LHCN-M2 (cell line): ENCODE measurements at places on chromosomes 11 and 22. TPM values are rescaled to one million over a fixed set of nuclear protein-coding genes. Genes with fewer than 3 reads are reported as not detected.
A peak's percentile ranks its signal among the peaks of the same experiment; 100 is the strongest.

DNA sequence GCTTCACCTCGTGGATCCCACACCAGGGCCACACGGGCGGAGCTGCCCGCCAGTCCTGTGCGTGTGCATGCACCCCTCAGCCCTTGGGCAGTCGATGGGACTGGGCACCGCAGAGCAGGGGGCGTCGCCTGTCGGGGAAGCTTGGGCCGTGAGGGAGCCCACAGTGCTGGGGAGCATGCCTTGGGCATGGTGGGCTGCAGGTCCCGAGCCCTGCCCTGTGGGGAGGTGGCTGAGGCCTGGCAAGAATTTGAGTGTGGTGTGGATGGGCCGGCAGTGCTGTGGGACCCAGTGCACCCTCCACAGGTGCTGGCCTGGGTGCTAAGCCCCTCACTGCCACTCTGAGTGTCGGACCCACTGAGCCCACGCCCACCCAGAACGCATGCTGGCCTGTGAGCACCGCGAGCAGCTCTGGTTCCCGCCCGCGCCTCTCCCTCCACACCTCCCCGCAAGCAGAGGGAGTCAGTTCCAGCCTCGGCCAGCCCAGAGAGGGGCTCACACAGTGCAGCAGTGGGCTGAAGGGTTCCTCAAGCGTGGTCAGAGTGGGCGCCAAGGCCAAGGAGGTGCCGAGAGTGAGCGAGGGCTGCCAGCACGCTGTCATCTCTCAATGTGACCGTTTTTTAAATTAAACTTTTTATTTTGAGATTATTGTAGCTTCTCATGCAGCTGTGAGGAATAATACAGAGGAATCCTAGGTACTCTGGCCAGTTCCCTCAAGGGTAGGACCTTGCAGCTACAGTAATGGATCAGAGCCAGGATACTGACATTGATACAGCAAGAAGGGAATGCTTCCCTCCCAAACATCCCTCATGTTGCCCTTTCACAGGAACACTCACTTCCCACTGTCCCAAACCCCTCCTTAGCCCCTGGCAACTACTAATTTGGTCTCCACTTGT, 127.7 kb downstream of the CRYBB2 start:
- no peak for DNase-seq

- no peak for DNase-seq
Measured at GRCh38 chr22:31286360-31287255, 5.7 kb downstream of the PIK3IP1 start.

CHADL gene
- total RNA-seq = 0.19 and 2.4 TPM in 2 replicates

DNA sequence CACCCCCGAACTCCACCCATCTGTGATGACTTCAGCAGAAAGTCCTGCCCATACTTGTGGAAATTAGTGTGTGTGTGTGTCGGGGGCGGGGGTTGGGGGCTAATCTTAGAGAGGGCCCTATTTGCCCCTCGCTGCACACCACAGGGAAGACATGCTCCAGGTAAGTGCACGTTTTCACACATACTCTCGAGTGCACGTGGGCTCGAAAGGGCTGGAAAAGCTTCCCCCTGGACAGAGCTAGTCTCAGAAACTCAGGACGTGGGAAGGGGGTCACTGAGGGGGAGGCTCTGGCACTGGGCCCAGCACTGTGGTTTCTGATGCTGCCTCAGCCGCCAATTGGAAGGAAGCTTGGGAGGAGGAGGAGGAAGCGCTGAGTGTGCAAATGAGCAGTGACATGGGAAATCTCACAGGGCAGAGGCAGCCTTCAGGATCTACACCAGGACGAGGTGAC, 40.7 kb upstream of the CD82 start:
- no peak for DNase-seq

DNA sequence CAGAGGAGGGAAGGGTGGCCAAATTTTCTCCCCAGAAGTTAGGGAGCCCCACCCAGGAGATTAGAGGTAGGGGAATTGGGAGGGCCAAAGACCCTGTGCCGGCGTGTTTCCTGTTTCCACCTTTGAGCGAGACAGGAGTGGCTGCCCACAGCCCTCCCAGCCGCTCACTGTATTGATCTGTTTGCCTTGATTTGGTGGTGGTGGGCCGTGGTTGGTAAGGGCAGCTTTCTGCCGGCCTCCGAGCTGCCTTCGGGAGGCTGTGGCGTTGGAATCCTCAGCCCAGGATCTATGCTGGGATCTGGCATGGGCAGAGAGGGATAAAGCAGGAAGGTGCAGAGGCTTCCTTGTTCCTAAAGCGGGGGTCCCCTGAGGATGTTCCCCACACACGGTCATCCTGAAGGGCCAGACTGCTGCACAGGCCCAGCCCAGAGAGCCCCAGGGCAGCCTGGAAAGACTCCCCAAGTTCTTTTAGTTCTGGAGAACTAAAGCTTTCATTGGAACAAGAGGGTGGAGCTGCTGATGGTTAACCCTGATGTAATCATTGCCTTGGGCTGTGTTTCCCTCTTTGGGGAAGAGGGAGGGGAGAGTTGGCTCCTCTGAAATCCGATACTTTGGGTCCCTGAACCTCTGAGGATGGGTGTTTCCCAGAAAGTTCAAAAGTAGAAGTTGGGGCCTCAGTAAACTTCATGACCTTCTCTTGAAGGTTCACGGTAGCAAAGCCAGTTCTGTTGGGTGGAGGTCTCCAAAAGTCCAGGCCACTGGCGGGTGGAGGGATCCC, 7.2 kb downstream of the FAM83F start:
- DNase-seq = no peak

OR52A1 gene
- total RNA-seq = not detected in 2 replicates

- peak; percentile 69 for DNase-seq
Measured at GRCh38 chr11:93686812-93687211, 25.3 kb downstream of the CEP295 start.

DNA sequence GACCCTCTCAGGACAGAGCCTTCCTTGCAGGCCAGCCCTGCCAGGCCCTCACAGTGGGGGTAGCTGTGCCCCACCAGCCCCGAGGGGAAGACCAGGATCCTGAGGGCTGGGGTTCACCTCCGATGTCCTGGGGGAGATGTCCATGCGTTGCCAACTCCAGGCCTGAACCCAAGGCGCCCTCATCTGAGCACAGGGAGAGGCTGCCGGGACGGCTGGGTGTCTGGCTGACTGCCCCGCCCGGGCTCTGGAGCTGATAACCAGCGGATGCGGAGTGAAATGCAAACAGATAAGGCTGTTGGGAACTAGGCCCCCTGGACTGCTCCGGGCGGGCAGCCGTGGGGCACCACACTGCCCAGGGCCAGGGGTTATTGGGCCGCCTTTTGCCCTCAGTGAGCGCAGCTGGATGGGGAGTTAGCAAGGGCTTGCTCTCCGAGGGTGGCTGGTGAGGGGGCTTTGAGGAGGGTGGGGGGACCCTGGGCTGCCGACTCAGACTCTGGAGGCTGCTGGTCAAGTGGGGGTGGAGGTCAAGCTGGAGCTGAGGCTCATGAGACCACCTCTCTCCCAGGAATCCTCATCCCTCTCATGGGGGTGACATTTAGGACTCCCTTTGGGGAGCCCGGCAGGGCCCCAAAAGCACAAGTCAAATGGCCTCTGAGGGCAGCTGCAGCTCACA, 5.6 kb upstream of the MUC6 start:
- DNase-seq = no peak

- no peak for DNase-seq
Measured at GRCh38 chr22:37177221-37177620, 10.8 kb downstream of the C1QTNF6 start.

DNA sequence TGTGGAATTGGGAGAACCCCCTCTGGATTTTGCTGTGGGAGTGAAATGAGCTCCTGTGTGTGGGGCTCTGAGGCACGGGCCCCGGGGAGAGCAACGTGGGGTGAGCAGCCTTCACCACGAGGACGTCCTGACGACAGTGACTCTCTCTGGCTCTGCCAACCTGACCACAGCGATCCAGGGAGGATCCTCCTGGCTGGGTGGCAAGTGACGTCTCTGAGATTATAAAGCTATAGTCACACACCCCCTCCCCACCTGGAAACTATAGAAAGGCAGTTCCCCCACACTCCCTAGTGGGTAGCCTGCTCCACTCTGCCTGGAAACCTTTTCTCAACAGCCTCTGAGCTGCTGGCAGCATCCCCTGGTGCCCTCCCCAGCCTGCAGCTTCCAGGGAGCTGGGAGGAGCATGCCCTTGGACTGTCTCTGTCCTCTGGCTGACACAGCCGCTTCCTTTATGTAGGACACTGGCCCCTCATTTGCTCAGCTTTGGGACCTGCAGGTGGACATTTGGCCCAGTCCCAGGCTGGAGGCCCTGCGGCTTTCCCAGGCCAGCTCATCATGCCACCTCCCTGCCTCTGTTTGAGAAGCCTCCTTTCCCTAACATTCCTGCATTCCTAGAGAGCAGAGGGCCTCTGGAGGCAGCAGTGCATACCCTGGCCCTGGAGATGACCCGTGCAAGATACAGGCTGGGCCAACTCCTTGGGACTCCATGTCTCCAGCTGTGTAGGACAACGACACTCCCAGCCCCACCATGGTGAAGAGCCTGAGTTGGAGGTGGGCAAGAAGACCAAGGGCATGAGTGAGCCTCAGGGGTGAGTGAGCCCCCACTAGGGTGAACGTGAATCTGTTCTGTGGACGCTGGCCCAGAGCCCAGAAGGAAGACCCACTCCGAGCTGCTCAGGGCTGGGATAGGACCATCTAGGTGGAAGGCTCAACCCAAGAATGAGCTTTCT, 314.0 kb downstream of the NTM start:
- DNase-seq = no peak

GANAB gene
- total RNA-seq = 267 and 299 TPM in 2 replicates

DNA sequence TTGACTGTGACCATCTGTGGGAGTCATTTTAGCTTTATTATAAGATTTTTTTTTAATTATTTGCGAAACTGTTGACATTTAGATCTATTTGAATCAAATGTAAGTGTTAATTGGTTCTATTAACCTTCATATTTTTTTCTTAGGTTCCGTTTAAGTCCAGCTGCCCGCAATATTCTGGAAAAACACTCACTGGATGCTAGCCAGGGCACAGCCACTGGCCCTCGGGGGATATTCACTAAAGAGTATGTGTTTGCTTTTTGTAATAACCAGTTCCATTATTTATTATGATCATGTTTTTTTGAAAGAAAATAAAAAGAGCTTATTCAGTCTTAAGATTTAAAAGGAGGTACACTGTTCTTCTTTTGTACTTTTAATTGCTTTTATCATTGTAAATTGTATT, 43.9 kb downstream of the PDHX start:
- no peak for DNase-seq

- peak; percentile 50 for DNase-seq
Measured at GRCh38 chr11:43930868-43931716, 11.3 kb upstream of the C11orf96 start.

DNA sequence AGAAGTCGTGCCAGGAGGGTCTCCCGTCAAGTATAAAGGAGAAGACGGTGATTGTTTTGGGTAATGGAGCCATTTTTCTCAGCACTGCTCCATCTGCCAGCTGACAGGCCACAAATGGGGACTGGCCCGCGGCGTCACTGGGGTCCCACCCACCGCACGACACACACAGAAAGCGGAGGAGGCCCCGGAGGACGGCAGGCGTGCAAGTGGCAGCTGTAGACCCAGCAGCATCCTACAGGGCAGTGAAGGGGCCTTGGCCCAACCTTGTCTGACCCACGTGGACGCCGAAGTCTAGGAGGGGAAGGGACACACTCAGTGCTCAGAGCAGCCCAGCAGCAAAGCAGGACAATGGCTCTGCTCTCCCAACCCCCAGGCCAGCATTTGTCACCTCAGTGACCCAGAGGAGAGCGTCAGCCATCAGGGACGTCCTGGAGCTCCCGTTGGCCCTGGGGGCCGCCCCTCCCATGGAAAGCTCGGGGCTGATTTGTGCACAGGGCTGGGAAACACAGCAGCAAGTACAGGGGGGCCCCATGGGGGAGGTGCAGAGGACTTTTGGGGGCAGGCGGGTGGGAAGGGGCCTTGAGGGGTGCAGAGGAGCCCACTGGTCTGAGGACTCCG, 644.4 kb downstream of the BRD1 start:
- DNase-seq = no peak

LMNTD2 gene
- 0.46 and 1.3 TPM in 2 replicates for total RNA-seq

POU2F3 gene
- not detected in 2 replicates for total RNA-seq

CDC42EP1 gene
- total RNA-seq = 49.0 and 52.9 TPM in 2 replicates

VWCE gene
- total RNA-seq = 1.2 and 1.7 TPM in 2 replicates

MISFA gene
- 0.06 and 3.7 TPM in 2 replicates for total RNA-seq
